ENCODE measurements at places on chromosomes 6 and 20.

DNA sequence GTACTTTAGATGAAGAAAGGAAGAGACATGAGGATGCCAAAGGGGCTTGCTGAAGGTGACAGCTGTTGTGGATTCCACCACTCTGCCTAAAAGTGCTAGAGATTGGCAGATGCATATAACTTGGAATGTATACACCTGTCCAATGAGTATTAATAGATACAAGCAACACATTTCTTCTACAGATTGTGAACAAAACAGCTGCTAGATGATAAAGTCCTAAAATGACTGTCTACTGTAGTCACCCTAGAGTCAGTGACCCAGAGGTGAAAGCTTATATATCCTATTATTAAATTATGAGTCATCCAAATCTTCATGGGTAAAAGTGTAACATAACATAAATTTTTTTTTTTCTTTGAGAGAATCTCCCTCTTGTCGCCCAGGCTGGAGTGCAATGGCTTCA, 5.2 kb downstream of the RNF217 start:
- DNase-seq = peak; percentile 33

DNA sequence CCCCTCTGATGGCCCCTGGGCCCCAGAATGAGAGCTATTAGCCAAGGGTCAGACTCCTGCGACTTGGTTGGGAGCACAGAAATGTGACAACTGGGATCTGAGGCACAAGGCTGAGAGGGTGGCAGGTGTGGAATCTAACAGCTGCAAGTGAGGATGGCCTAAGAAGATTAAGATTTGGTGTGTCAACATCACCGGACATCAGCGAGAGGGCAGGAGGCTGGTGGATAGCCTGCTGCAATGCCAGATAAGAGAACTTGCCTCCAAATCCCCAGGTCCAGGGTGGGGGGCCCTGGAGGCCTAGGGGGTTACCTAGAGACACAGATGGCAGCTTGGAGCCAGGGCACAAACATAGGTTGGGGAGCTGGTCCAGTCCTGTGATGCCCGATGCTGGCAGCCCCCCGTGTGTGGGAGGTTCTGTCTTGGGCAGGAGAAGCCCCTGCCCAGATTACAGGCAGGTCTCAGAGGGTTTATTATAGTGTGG, 155.8 kb downstream of the GRM4 start:
- no peak for DNase-seq

- DNase-seq = no peak
These were observed 92.4 kb downstream of the NCR2 start for GRCh38 chr6:41427642-41428335.

GRCh38 chr20:6533761-6534479, 233.6 kb upstream of the BMP2 start:
- DNase-seq = no peak

GRCh38 chr20:13515796-13516558, 122.8 kb downstream of the TASP1 start:
- no peak for DNase-seq

Data from kidney capillary endothelial cell (primary cell).